Right renal cortex interstitium (tissue), 3 donors: ENCODE measurements at places on chromosomes 6 and 20. TPM values are rescaled to one million over a fixed set of nuclear protein-coding genes. Genes with fewer than 3 reads are reported as not detected.

SOX18 gene
- polyA plus RNA-seq = 9.0 TPM

EPHA7 gene
- polyA plus RNA-seq = 51.9 TPM

MCCD1 gene
- 24.1 TPM for polyA plus RNA-seq

CTAGE9 gene
- polyA plus RNA-seq = not detected

PPIL6 gene
- 21.3 TPM for polyA plus RNA-seq

EEF1E1 gene
- 68.2 TPM for polyA plus RNA-seq

CRYBG1 gene
- polyA plus RNA-seq = 22.1 TPM

SIGLEC1 gene
- polyA plus RNA-seq = 0.60 TPM

STK4 gene
- polyA plus RNA-seq = 17.5 TPM

DNA sequence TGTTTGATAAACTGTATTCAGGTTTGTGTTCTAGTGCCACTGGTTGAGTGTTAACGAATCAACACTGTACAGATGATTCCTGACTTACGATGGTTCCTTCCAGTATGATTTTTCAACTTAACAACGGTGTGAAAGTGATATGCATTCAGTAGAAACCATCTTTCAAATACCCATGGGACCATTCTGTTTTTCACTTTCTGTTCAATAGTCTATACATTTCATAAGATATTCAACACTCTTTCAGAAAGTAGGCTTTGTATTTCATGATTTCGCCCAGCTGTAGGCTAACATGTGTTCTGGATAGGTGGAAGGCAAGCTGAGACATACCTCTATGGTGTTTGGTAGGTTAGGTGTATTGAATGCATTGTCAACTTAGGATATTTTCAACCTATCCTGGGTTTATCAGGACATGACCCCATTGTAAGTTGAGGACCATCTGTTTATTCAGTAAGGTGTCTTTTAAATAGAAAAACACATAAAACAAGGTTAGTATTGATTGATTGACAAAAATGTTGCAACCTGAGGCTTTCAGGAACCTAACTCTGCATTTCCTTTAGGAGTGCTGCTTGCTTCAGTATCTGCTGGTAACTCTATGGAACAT lies 32.3 kb downstream of the SYNJ2 start:
- DNase-seq = no peak

GRCh38 chr6:26629359-26629758 lies 30.2 kb downstream of the ZNF322 start:
- DNase-seq = no peak

DNA sequence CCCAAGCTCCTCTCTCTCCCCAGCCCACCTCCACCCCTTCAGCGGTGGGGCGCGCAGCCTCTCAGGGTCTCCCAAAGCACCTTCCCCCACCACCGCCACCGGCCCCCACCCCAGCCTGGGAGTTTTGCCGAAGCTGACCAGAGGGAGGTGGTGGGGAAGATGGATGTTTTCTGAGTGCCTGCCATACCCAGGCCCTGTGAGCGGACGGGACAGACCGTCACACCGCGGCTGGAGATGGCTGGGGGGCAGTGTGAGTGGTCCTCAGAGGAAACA lies 5.7 kb downstream of the C20orf204 start:
- DNase-seq = no peak

- no peak for DNase-seq
These were observed 454.9 kb upstream of the JARID2 start for GRCh38 chr6:14790976-14791375.

- no peak for DNase-seq
These were observed 4.8 kb downstream of the BMP7 start for GRCh38 chr20:57261457-57262251.

- no peak for DNase-seq
These were observed 70.0 kb upstream of the SRSF6 start for GRCh38 chr20:43387737-43388136.

GRCh38 chr20:49400410-49400809 lies 82.1 kb downstream of the KCNB1 start:
- DNase-seq = no peak

- DNase-seq = no peak
These were observed 168.0 kb upstream of the NOX3 start for GRCh38 chr6:155623450-155624178.

GRCh38 chr6:22756365-22756764 lies 187.0 kb downstream of the HDGFL1 start:
- DNase-seq = no peak

GRCh38 chr20:59246691-59247400 lies 53.6 kb upstream of the EDN3 start:
- no peak for DNase-seq

DNA sequence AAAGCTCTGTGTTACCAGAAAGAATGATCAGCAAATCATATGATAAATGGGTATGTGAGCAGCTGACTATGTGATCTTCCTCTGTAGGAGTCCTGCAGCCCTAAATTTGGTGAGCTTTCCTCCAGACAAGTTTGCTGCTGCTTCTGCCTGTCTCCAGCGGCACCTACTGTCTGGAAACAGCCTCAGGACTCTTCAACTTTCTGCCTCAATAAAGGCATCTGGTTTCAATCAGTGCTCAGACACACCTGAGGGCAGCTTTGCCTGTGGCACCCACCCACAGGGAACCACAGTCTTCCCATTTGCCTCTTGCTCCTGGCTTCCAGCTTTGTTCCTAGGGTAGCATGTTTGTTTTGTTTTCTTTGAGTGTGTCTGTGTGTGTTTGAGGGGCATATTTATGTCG lies 727.9 kb upstream of the MAN1A1 start:
- no peak for DNase-seq

GRCh38 chr20:2878515-2878914 lies 5.2 kb downstream of the PTPRA start:
- no peak for DNase-seq

DNA sequence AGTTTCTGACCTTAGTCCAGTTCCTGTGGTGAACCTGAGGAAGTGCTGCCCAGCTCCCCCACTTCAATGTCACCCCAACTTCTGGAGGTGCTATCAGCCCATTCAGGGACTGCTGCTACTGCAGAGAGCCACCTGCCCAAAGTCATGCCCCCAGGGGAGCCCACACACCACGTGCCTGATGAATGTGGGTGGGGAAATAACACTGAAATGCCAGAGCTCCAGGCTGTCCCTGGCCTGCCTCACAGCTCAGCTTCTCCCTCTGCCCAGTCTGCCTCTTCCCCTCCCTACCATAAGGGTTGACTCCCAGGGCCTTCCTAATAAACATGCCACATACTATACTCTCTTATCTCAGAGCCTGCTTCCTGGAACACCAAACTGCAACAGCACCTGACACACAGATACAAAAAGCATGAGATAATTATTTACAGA lies 276.4 kb upstream of the MOCS1 start:
- DNase-seq = no peak

GRCh38 chr6:16521528-16521927 lies 239.7 kb downstream of the ATXN1 start:
- no peak for DNase-seq

- DNase-seq = no peak
These were observed 9.4 kb upstream of the TMEM14A start for GRCh38 chr6:52661551-52661950.
